Stimulated activated CD4-positive, alpha-beta T cell treated with anti-CD3 and anti-CD28 coated beads, Interleukin-1b, Interleukin-23, amount 100 ng/mL, for 24 hours (primary cell): ENCODE measurements at places on chromosomes 13 and 19.

DNA sequence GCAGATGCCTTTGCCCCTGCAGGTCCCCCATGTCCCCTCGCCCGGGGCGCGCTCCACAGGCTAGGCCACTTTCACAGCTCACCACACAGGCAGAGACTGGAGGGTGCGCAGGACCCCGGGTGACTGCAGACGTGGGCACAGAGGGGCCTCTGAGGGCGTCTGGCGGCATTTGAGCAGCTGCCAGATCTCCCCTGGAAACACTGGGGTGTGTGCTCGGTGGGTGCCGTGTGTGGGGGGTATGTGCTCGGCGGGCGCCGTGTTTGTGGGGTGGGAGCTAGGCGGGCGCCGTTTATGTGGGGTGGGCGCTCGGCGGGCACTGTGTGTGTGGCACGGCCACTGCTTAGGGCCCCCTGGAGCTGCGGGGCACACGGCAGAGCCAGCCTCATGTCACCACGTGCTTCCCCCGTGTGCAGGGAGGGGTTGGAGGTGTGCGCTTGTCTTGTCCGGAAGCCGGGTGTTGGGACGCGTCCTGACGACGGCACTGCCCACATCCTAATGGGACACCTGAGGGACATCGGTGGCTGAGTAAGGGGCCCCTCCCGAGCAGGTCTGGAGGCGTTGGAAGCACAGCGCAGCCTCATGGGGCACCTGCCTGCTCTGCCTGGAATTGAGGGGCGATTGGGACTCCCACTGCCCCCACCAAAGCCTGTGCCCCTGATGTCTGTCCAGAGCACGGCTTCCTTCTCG, 16.7 kb downstream of the CSNK1G2 start:
- DNase-seq: no peak

DNA sequence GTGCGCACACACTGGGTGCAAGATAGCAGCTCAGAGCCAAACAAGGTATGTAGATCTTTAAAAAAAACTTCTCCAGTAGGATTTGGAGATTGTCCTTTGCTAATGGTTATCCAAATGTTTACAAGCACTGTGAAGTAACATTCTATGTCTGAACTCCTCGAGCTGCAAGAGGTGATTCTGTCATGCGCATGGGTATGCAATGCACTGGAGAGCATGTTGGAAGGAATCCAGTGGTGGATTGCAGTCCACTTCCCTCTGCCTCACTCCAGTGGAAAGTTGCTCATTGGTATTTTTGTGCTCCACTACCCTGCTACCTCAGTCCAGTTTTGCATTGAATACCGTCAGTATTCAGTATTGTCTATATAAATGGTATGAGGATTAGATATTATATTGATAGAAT, 132.1 kb downstream of the ATP8A2 start:
- DNase-seq: no peak

GRCh38 chr19:43700395-43701000, 15.4 kb upstream of the IRGC start:
- no peak for DNase-seq

- no peak for DNase-seq
Observed at GRCh38 chr19:3234800-3235199, 10.3 kb downstream of the CELF5 start.

GRCh38 chr19:31676271-31677004, 327.2 kb upstream of the TSHZ3 start:
- DNase-seq: no peak

GRCh38 chr19:54630782-54631181, 498 bp downstream of the LILRB1 start:
- no peak for DNase-seq

GRCh38 chr19:54616057-54616456, 14.2 kb upstream of the LILRB1 start:
- DNase-seq: no peak

DNA sequence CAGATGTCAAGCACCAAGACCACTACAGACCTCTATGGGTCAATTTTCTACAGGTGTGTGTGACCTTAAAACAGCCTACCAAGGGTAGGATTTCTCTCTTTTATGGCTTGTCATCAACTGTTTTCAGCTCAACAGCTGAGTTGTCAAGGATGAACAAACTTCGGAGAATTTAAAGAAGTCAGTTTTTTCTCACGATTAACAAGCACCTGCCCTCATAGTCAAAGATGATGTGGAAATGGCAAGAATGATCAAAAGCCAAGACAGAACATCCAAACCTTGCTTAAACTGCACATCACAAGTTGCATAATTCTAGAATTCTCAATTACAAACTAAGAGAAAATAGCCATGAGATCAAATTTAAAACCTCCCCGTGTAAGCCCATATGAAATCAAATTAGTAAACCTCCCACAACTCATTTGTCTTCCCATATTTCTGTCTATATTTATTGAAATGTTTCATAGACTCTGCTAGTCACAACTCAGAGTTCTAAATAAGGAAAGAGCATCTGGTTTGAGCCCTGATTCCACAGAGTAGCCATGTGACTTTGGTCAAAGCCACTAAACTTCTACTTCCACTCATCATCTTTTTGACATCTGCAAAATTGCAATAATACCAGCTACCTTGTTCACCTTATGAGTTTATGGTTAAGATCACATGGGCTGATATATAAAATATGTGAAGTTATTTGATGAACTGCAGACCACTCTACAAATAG, 521.5 kb upstream of the HTR2A start:
- no peak for DNase-seq

- DNase-seq: no peak
Observed at GRCh38 chr19:30471441-30471840, 99.3 kb downstream of the ZNF536 start.

- no peak for DNase-seq
Observed at GRCh38 chr13:61880578-61881283, 465.1 kb upstream of the PCDH20 start.

GRCh38 chr13:85313761-85314503, 485.3 kb downstream of the SLITRK6 start:
- no peak for DNase-seq

DNA sequence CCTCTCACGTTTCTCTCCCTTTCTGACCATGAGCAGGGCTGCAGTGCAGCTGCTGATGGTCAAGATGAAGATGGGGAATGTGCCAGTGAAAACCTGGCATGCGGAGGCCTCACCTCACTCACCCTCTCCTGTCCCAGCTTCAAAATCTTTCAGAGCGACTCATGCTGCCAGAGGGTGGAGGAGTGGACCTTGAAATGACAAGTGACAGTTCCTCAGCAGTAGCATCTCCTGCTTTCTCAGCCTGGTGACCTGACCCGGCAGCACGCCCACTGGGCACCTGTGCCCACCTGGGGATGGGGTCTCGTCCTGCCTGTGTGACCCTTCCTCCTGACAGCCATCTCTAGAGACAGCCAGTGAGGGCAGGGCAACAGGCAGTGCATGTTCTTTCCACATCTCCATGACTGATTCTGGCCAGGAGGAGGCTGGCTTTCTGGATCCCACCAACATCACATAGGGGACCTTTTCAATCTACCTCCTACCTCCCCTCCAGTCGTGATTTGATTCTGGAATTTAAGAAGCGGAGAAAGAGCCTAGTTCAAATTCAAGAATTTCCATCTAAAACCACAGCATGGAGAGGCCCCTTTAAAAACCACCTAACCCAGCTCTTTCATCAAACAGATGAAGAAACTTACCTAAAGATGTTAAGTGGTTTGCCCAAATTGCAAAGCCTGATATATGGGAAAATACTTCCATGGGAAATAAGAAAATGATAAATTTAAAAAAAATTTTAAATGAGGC, 45.8 kb downstream of the RFX2 start:
- no peak for DNase-seq

GRCh38 chr13:20891034-20891433, 11.5 kb downstream of the XPO4 start:
- DNase-seq: no peak

GRCh38 chr19:38209671-38210457, 14.2 kb downstream of the DPF1 start:
- DNase-seq: no peak

DNA sequence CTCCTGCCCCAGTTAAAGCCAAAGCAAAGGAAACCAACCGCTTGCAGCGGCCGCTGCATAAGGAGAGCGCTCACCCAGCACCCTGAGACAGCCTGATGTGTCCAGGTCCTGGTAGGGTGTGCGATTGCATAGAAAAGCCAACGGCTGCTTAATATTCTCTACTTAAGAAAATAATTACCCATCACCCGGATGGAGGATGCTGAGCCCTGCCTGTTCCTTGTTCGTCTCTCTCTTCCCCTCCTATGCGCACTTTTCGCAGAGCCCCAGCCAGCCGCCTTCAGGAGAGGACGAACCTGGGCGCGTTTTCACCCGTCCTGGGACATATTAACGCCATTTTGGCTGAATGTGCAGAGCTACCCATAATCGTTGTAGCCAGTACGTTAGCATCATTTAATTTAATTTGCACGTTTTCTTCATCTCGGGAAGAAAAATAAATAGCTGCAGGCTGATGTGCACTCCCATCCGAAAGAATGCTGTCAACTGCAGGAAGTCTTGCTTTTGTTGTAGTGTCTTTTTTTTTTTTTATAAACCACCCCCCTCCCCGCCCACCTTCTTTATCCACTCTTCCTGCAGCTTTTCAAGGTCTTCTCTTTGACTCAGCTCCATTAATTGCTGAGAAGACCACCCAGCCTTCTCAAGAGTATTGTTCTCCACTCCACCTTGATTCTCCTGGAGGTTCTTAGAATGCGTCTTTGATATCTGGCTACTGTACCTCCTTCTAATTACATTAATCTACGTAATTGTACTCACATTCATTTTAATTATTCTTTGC, 214.5 kb downstream of the TEX29 start:
- no peak for DNase-seq

DNA sequence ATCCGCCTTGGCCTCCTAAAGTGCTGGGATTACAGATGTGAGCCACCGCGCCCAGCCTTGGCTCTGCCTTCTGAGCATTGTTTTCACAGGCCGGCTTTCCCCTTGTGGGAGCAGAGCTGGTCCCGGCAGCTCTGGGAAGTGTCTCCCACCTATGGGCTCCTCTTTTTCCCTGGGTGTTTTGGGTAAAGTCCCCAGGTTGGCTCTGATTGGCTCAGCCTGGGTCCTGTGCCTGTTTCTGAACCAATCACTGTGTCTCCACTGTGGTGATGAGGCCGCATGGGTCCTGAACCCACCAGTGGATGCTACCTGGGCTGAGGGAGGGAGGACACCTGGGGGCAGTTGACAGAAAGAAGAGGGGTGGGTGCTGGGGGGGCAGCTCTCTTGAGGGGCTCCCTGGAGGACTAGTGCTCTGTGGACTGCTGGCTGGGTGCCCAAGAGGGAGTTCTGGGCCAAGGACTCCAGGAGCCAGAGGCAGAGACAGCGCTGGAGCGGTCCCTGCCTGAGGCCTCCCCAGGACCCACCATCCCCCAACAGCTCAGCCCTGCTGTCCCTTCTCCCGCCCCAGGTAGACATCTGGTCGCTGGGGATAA, 19.6 kb upstream of the NCCRP1 start:
- DNase-seq: no peak

DNA sequence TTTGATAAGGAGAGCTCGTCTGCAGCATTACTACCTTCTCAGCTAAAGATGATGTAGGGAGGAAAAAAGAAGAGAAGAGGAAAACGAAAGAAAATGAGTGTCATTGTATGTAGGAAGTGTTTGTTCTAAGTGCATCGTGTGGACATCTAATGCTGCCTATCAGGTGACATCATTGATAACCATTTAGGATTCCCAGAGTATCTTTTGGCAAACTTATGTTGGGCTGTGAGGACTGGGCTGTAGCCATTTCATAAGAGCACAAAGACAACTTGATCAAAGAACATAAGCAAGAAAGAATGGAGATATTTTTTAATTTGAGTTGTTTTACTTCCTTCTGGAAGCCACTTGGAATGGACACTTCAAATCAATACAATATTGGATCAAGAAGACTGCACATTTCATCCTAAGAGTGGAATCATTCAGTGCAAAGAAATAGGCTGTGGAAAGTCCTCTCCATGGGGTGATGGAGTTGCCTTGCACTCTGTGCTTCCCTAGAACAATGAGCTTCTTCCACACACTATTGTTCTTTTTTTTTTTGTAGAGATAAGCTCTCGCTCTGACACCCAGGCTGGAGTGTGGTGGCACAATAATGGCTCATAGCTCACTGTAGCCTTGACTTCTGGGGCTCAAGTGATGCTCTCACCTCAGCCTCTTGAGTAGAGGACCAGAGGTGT, 52.4 kb upstream of the UBL3 start:
- DNase-seq: no peak

- no peak for DNase-seq
Observed at GRCh38 chr13:44329909-44330545, 43.6 kb upstream of the SERP2 start.

DNA sequence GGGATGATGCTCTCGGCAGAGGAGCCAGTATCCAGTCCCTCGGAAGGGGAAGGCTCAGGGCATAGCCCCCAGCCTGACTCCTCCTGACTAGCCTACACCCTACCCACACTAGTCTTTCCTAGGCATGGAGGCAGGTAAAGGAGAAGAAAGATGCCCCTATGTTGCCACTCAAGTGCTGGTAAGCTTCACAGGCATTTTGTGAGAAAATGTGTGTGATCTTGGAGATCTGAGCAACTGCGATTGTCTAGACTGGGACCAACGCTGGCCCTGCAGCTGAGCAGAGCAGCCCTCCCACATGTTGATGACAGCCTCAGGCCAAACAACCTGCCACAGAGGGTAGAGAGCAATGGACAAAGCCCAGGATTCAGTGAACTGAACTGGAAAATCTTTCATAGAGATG, 11.7 kb upstream of the ATP12A start:
- no peak for DNase-seq

DNA sequence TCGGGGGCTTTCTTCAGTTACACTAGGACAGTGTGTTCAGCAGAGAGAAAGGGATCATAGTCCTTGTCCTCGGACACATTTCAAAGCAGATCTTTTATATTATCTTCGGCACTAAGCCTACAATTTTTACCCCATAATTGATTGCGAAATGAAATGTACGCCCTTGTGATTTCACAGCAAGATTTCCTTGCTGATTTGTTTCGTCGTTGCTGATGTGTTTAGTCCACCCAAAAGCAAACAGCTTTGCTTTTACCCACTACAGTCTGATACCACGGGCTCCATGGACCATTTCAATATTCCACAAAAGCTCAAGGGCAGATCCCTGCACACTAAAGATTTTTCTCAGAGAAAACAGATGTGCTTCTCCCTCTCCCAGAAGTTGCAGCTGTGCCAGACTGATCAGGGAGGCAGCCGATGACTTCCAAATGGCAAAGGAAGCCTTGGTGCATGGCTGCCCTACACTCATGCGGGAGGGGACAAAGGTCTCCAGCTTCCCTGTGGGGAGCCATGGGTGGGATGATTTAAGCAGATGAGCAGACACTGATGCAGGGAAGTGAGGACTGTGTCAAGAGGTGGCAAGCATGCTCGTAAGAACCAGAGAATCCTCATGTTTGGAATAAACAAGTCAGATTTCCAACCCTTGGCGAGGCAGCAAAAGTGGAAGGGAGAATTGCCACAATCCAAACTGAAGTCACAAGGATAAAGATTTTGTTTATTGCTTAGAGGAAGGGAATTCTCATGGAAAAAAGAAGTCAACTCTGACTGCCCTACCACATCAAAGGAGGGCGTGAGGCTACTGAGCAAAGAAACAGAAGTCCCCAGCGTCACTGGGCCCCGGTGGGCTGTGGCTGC, 81.1 kb downstream of the STK24 start:
- DNase-seq: no peak

DNA sequence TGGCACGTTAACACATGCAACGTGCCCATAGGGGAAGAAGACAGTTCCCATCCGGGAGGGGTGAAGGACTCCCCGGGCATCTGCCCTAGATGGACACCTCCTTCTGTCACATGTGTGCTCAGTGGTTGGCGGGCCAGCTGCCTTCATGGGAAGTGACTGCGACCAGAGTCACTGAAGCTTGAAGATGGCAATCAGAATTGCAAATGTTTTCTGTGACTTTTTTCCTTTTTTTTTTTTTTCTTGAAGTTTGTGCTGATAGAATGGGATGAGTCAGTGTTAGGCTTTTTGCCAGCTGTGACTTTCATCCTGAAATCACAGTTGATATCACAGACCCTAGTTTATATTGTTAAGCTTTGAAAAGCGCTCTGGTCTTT, 109.2 kb upstream of the MCF2L start:
- no peak for DNase-seq
